ENCODE measurements at places on chromosomes 2 and 18.

DNA sequence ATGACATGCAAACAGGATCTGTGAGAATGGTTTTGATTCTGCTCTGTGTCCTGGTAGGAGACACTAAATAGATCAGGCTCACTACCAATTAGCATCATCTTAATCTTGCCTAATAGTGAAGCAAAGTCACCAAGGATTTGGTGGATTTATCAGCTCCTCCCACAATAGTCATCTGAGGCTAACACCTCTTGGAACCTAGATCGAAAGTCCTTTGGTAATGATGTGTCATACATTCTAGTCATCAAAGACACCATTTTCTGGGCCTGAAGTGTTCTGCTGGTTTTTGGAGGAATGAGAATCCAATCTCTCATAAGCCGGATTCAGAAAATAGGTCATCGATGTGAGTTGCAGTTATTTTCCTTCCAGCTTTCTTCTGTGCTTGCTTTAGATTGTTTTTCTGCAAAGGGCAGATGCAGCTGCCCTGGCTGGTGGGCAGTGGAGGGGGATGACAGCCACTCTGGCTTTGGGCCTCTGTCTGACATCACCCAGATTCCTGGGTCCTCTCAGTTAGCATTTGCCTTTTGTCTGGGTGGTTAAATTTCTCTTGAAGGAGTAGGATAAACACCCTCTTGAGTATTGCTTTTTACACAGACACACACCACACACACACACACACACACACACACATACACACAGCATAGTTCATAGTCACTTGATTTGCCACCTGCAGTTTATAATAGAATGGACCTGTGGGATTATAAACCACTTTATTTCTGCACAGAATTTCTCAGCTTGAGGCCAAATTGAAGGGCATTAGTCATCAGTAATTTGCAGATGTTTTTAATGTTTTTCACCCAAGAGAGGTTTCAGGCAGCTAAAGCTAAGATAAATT lies at the start of gene MYO3B:
Gene MYO3B, plus strand, starts transcription at position 198 of the 832 bp plus-strand sequence. Its CDS starts 141 bp downstream, at position 339.
- no peak for DNase-seq

GRCh38 chr2:240204431-240205276 lies 64.2 kb upstream of the OTOS start:
- DNase-seq = no peak

GRCh38 chr2:178243961-178244360 lies 49.6 kb downstream of the OSBPL6 start:
- DNase-seq = no peak

GRCh38 chr2:20609349-20609994 lies 41.4 kb downstream of the HS1BP3 start:
- no peak for DNase-seq

DNA sequence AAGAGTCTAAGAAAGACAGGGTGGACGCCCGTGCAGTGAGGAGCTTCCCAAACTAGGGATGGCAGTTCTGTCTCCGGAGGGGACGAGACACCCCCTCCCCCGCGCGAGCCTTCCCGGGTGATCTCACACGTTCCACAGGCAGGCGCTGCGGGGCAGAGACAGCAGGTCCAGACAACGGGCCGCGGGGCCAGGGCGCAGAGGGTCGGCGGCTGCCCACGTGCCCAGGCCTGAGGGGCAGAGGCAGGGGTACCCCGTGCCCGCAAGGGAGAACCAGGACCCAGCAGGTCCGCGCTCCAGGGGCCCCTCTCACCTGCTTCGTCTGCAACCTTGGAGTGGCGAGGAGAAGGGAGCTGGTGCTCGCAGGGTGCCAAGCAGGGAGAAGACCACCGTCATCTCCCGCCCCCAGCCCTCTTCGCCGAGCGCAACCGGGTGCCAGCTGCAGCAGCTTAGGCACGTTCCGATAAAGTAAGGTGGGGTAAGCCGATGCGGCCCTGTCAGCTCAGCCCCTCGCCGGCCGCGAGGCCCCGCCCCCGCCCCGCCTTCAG lies at the start of gene GPR155:
Gene GPR155, minus strand, starts transcription at position 467 of the 545 bp plus-strand sequence. CDS start 5,073 bp downstream, outside the sequence.
- no peak for DNase-seq

- no peak for DNase-seq
Measured at GRCh38 chr2:27003007-27003406, 29.8 kb upstream of the TMEM214 start.

DNA sequence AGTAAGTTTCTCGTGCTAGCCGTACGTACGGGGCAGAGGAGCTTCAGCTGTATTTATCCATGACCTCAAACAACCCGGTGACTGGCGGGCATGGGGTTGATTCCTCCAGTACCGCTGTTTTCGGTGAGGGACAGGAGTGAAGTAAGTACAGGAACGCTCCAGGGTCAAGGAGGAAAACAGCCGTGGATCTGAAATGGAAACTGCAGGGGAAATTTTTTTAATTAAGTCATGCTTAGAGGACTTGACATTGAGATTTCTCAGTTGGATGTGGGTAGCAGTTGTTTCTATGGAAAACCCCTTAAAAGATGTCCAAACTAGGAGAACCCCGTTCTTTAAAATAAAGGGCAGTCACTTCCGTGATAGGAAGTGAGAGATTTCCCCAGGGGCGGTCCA lies 1.2 kb downstream of the RAB12 start:
- DNase-seq = no peak

Data from NCI-H1930 (cell line).